MV-4-11 (cell line): ENCODE measurements at places on chromosomes 2 and 18.

GRCh38 chr18:28115149-28115550 is 61.8 kb downstream of the CDH2 start:
- peak; percentile 5 for DNase-seq

DNA sequence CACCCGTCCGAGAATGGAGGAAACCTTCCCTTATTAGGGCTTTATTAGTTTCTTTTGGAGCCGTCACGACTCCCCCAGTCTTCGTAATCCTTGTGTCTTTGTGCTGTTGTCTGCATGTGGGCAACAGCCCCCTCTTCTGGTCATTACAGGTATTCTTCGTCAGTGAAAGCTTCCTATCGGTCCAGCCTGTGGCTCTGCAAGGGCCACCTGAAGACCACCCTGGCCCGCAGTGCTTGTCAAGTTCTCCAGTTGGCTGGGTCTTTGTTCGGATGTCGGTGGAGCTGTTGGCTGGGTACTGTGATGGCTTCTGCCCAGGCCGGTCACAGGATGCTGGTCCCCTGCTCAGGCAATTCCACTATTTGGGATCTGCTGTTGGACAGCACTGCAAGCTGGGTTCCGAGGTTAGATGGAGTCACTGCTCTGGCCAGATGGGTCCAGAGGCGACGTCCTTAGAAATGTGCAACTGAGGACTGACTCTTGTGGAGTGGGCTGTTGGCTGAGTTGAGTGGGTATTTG is 19.2 kb downstream of the E2F6 start:
- peak; percentile 2 for DNase-seq

GRCh38 chr18:32478807-32479206 is 8.1 kb upstream of the GAREM1 start:
- no peak for DNase-seq

- no peak for DNase-seq
Observed at GRCh38 chr18:26624443-26624842, 76.1 kb upstream of the KCTD1 start.

DNA sequence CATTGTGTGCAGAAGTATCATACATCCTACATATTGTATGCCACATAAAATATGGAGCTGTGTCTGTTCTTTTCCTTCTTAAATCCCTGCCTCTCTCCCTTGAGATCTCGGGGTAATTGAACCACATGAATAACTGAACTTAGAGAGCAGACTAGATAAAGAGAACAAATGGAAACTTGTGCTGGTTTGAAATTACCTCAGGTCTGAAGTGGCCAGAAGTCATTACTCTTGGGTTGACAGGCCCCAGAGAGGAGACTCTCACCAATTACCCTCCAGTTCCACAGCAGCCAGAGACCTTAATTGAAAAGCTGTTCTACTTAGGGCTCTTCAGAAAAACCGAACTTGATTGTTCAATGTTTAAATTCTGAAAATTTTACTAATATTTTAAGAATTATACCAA is 5.0 kb upstream of the ADAM17 start:
- no peak for DNase-seq

GRCh38 chr2:55518841-55519165 is 715 bp upstream of the CFAP36 start:
- no peak for DNase-seq

DNA sequence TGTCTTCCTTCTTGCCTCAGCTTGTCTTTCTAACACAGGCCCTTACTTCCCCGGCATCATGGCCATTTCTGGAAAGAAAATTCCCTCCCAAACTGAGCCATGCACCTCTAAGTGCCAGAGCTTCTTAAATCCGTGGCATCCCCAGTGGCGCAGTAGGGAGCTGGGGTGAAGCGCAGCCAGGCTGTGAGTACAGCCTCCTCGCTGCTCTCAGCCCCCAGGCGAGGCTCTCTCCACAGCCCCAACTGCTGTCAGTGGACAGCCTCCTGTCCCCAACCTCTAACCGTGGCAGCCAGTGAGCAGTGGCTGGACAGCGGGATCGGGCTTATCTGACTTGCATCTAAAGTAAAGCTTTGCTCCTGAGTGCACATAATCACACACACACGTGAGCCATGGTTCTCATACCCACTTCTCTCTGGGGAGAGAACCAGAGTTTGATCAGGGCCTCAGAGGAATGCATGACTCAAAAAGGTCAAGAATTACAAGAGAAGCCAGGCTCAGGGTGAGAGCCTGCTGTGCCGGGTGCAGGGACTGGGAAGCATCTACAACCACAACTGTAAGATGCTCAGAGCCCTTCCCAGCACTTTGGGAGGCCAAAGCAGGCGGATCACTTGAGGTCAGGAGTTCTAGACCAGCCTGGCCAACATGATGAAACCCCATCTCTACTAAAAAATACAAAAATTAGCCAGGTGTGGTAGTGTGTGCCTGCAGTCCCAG is 50.7 kb downstream of the SFXN5 start:
- no peak for DNase-seq

DNA sequence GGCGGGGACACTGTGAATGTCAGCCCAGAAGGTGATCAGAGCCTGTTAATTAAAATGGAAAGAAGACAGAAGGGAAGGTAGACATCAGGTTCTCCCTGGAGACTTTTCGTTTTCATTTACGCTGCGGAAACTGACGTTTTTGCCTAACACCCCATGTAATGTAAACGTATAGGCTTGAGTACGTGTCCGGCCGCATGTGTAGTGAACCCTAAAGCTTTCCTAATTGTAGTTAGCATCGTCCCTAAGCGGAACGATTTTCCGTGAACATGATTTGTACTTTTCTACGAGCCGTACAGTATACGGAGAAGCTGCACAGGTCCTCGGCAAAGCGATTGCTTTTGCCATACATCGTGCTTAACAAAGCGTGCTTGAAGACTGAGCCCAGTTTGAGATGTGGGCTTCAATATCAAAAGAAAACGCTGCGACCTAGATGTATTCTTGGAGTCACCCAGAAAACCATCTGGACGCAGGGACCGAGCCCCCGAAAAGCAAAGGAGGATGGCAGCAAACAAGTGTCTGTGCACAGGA is 284 bp downstream of the TIMM21 start:
- DNase-seq, result no peak

- DNase-seq, result no peak
Observed at GRCh38 chr2:179939259-179939658, 67.8 kb downstream of the CWC22 start.

DNA sequence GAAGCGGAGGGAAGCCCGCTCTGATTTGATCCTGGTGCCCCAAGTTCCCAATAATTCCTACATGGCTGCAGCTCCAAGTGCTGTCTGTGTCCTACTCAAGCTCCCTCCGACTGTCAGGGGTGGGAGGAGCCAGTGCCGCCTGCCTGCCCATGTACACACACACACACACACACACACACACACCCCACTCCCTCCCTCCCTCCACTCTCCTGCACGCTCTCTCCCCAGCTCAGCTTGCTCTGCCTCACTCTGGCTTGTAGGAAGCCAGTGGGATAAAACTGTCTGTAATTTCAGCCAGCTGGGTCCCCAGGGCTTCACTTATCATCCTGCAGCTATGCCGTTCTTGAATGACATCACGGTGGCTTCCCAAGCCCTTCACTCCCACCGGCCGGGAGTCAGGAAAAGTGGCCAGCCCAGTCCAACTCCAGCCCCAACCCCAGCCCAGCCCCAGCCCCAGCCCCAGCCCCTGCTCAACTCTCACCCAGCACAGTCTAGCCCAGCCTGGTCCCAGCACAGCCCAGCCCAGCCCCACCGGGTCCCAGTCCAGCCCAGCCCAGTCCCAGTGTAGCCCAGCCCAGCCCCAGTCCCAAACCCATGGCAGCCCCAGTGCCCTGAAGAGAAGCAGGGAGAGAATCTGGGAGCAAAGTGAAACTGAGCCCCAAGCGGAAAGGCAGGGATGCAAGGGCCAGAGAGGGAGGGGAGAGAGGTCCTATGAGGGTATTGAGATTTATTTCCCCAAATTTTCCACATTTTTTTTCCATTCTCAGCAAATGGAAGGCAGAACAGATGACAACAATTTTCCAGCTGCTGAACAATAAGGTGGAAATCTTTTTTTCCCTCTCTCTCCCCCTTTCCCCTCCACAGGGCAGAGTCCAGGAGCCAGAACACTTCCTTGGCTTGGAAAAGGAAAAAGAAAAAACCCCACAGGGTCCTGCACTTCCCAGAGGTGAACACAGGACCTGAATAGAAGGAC is 144.0 kb downstream of the TNS1 start:
- no peak for DNase-seq

GRCh38 chr2:37457401-37457901 is 113.0 kb downstream of the QPCT start:
- DNase-seq, result no peak

DNA sequence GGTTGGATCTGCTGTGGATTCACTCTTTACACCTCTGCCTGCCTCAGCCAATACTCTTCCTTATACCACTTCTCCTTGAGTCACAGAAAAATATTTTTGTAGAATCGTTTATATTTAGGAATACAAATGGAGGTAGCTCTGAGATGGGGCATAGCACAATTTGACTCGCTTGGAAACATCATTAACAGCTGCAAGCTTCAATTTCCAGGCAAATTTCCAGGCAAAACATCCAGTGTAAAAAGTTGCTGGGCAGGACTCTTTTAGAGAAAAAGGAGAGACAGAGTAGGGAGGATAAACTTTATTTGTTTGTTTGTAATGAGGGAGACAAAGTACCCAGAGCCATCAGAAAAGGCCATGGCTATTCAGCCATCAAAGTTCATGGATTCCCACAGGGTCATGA is 74.4 kb upstream of the SOX11 start:
- no peak for DNase-seq

DNA sequence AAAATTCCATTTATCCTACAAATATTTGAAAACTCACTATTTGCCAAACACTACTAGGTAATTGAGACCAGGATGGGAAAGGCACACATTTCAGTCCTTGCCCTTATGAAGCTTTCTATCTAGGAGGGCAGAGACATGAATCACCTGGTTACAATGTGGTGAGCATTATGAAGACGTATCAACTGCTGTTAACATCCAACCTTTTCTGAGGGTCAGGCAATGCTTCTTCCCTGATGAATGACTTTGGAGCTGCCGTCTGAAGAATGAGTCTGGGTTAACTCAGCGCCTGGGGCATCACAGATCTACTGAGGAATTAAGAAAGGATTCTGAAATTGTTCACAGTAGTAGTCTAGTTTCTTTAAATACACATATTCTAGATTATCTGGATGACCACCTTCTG is 62.1 kb upstream of the NOSTRIN start:
- no peak for DNase-seq

DNA sequence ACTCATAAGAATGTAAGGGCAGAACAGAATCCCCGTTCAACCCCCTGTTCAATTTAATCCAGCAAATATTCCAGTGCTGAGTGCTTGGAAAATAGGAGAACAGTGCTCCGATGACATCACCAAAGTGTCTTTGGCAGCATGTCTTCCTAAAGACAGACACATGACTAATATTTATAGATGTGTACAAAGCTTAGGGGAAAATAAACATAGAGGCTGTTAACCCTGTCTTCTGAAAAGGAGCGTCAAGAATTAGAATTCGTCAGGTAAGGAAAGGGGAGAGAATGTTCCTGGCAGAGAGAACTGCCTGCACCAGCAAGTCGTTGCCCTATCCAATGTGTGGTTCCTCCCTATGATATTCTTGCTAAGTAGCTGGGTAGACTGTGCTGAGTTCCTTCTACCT is 72.7 kb downstream of the PLB1 start:
- DNase-seq, result no peak

DNA sequence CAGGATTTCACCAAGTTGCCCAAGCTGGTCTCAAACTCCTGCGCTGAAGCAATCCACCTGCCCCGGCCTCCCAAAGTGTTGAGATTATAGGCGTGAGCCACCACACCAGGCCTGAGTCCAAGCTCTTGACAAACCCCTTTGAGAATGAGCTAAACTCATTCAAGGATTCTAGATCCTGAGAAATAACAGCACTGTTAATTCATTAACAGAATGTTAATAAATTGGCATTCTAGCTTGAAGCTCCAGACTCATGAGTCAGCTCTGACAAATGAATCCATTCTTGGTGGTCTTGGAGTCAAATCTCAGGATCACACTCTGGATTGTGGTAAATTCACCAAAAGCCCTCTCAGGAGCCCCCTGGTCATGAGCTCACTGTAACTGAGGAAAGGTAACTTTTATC is 1.8 kb downstream of the NARS1 start:
- no peak for DNase-seq

- no peak for DNase-seq
Observed at GRCh38 chr2:42486145-42486906, 7.5 kb downstream of the KCNG3 start.

DNA sequence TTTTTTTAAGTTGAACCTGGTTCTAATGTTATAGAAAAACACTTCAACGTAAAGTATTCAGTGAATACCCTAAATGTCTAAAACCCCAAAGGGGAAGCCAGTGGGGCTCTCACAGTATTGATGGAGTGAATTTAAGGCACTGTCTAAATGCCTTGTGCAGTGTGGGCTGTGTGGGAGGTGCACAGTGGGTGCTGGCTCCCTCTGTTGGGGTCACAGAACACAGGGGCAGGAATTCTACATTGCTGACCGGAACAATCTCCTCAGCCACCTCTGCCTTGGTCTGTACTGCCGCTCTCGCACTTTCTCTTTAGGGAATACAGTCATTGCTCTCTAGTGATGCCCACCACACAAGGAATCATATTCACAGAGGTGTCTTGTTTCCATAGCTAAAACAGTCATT is 45.4 kb downstream of the SPRED2 start:
- no peak for DNase-seq

DNA sequence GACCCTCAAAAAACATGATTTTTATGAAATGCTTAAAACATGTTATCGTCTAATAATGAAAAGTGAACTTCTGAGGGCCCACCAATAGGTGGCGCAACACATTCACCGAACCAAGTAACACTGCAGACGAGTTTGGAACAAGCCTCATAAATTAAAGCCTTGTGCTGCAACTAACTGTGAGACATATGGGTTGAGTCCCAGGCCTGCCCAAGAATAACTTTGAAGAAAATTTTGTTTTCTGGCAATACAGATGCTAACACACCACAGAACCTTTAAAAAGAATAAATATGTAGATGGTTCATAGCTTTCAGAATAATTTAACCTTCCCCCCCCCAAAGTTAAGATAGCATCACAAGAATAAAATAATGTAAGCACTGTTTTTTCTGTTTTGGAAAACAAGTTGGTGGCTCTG is 285.9 kb downstream of the RNF144A start:
- DNase-seq, result peak; percentile 58

- no peak for DNase-seq
Observed at GRCh38 chr2:119249311-119249710, 25.7 kb downstream of the STEAP3 start.

- no peak for DNase-seq
Observed at GRCh38 chr2:232228332-232228731, 150.2 kb upstream of the ALPP start.

GRCh38 chr2:216629784-216630183 is 3.4 kb upstream of the IGFBP2 start:
- DNase-seq, result no peak

DNA sequence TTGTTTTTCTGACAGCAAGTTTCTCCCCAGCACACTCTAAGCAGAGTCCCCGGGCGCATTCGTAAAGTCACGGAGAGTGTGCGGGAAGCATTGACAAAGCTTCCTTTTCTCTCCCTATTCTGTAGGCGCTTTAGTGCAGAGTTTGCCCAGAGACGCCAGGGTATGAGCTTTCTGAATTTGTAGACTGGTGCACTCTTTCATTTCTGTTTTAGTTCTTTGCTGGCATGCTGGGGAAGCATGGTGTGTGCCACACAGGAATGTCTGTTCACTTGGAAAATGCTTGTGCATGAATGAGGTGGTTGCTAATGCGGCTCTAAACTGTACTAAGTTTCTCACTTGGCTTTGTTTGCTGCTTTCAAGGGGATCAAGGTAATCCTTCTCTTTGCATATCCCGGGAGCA is 102.6 kb downstream of the RTN4 start:
- DNase-seq, result no peak

GRCh38 chr18:251572-251971 is 16.3 kb downstream of the THOC1 start:
- DNase-seq, result no peak

GRCh38 chr18:61898640-61899101 is 5.9 kb upstream of the RNF152 start:
- DNase-seq, result no peak
